ENCODE measurements at places on chromosomes 4 and X.

DNA sequence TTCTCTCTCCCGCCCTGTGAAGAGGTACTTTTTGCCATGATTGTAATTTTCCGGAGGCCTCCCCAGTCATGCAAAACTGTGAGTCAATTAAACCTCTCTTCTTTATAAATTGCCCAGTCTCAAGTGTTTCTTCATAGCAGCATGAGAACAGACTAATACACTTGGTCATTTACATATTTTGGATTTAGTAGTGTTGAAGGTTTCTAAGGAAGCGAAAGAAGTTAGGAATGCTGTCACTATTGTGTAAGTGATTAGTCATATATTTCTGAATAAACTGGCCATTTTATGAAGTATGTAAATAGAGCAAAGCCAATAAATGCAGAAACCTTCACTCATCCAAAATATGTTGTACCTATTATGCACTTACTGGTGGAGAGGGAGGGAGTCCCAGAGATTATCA, 34.4 kb upstream of the GK2 start:
- DNase-seq: no peak

DNA sequence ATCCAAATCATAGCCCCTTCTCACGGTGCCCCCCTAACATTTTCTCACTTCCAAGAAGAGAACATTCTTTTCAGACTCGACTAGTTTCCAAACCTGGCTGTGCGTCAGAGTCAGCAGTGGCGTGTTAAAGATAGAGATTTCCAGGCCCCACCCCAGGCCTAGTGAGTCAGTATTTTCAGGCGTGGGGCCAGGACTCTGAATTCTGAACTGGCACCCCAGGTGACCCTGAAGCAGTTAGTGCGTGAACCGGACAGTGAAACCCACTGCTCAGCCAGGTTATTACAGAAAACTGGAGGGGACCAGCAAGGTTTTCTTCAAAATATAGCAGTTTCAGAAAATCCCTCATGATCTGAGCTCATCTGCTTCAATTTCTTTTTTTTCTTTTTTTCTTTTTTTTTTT, 35.0 kb upstream of the BCOR start:
- DNase-seq: no peak

GRCh38 chrX:111585337-111585736, 73.9 kb downstream of the SERTM2 start:
- no peak for DNase-seq

GRCh38 chr4:5412296-5412695, 296.1 kb downstream of the EVC2 start:
- no peak for DNase-seq

DNA sequence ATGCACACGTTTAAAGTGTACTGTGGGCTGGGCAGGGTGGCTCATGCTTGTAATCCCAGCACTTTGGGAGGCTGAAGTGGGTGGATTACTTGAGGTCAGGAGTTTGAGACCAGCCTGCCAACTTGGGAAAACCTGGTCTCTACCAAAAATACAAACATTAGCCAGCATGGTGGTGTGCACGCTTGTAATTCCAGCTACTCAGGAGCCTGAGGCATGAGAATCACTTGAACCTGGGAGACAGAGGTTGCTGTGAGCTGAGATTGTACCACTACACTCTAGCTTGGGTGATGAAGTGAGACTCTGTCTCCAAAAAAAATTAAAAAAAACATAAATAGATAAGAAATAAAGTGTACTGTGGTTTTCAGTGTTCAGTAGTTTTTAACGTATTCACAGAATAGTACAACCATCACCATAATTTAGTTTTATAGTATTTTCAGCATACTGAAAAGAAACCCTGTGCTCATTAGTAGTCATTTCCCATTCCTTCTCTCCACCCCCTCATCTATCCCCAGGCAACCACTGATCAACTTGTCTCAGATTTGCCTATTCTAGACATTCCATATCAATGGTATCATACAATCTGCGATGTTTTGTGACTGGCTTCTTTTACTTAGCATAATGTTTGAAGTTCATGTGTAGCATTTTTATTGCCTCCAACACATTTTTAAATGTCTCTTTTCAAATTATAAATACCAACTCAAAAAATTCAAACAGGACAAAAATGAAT, 19.1 kb downstream of the SLAIN2 start:
- no peak for DNase-seq

GRCh38 chr4:143391895-143392294, 55.2 kb downstream of the GAB1 start:
- no peak for DNase-seq

- DNase-seq: no peak
Measured at GRCh38 chr4:96736352-96736889, 896.5 kb downstream of the PDHA2 start.

DNA sequence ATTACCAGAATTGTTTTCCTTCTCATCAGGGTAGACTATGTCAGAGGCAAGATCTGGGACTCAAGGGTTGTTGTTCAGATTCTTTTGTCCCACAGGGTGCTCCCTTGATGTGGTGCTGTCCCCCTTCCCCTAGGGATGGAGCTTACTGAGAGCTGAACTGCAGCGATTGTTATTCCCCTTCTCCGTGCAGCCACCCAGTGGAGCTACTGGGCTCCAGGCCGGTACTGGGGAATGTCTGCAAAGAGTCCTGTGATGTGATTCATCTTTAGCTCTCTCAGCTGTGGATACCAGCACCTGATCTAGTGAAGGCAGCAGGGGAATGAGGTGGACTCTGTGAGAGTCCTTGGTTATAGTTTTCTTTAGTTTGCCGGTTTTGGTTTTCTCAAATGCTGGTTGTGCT, 247.4 kb upstream of the HAND2 start:
- DNase-seq: no peak

- no peak for DNase-seq
Measured at GRCh38 chr4:1241466-1241935, 7.4 kb downstream of the CTBP1 start.

DNA sequence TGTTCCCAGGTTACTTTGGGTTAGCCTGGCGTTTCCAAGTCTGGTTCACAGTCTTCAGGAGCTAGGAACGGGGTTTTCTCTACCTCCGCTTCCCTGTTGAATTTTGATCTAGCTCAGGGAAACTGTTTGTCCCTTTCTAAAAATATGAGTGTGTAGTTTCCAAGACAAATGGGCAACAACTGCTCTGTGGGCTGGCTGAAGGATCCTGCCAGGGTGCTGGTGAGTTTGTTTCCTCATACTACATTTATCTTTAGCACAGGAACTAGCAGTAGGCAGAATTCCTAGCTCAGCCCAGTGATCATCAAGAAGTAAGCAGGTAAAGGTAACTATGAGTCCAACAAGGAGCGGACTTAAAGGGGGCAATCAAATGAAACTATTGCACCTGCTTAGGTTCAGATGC, 13.3 kb upstream of the FAM47E start:
- no peak for DNase-seq

All from putamen (tissue), 1 donor.